ENCODE measurements at places on chromosomes 2 and 18. TPM values are rescaled to one million over a fixed set of nuclear protein-coding genes. Genes with fewer than 3 reads are reported as not detected.

Gene MTIF2
- 25.6 TPM for total RNA-seq

Gene GALNT3
- 1.0 TPM for total RNA-seq

Gene C2orf78
- total RNA-seq = not detected

Gene EFR3B
- total RNA-seq = 4.7 TPM

Gene ZNF396
- 1.6 TPM for total RNA-seq

Gene CABYR
- total RNA-seq = 3.1 TPM

Gene WDSUB1
- total RNA-seq = 10.4 TPM

Gene SCYGR4
- not detected for total RNA-seq

Gene POLE4
- total RNA-seq = 33.9 TPM

Gene SRD5A2
- not detected for total RNA-seq

Measured in skeletal muscle tissue (tissue), 5 donors.